ENCODE measurements at places on chromosomes 16 and 17. TPM values are rescaled to one million over a fixed set of nuclear protein-coding genes. Genes with fewer than 3 reads are reported as not detected.

Gene TP53TG3F
- not detected for polyA plus RNA-seq

Gene LRRC37B
- polyA plus RNA-seq = 47.2 TPM

Gene RBL2
- polyA plus RNA-seq = 60.9 TPM

Gene PRKCB
- polyA plus RNA-seq = 108 TPM

Gene OR3A2
- 1.4 TPM for polyA plus RNA-seq

Gene TMC8
- 6.0 TPM for polyA plus RNA-seq

Gene CHMP1A
- 114 TPM for polyA plus RNA-seq

Gene CPSF4L
- polyA plus RNA-seq = not detected

Gene KRT25
- polyA plus RNA-seq = not detected

Measured in spinal cord (tissue), 10 donors.